ENCODE measurements at places on chromosomes 3 and 15.

DNA sequence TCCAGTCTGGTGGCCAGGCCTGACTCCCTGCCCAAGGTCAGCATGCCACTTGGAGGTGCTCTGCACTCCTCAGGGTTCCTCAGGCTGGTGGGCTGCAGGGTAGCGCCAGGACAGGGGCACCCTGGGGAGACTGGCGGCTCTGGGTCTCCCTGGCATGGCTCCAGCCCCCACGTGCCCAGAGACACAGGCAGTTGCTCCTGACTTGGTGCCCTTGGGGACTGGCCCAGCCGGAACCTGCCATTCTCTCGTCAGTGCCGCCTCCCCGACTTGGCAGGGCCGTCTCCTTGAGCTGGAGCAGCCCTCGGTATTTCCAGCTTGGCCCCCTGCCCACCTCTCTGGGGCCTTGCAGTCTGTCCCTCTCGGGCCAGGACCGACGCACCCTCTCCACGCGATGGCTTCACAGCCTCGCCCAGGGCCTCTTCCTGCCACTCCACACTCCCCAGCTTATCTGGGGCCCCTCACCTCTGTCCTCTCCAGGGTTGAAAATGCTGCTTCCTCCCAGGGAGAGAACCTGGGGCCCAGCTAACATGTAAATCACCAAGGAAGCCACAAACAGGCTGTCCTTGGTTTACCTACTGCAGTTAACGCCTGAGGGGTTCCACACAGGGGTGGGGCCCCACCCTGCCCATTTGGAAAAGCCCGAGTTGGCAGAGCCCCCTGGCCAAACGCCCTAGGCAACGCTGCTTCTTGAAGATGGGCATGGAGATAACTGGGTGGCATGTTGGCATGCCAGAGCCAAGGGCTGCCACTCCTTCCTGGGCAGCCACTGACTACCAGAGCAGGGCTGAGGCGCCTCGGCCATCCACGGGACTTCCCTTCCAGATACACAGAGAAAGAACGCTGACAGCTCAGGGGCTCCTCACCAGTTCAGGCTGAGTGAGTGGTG is 61.4 kb downstream of the SMAD6 start:
- DNase-seq = no peak

DNA sequence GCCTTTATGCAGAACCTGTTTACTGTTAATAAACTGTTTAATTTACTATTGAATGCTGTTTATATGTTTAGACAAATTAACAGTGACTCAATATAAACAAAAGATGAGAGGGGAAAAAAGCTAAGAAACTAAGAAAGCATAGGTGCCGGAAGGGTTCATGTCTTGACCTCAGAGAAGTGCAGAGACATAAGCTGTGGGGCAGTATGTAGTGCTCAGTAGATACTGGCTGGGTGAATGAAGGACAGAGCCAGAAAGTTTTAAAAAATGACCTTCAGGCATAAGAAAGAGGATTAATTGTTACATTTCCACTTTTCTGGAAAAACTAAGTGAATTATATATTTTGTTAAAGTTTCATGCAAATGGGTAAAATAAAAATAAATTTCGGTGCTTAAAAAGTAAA is 14.2 kb downstream of the SERPINI1 start:
- DNase-seq = no peak

- no peak for DNase-seq
Measured at GRCh38 chr15:88497109-88497765, 29.7 kb downstream of the MRPS11 start.

DNA sequence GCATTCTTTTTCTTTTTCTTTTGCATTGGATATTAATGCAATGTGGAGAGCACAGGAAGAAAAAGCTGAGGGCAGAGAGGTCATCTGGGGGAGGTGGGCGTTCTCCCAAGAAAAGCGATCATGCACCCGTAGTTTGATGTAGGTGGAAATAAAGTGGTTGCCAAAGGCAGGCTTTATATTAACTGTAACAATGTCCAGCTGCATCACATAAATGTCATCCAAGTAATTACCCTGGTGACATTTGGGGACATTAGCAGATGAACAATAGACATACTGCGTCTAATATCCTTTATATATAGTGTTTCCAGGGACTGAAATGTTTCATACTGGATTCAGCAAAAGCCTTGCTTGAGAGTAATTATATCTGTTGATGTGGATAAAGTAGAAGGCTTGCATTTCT is 135.5 kb downstream of the CNTN6 start:
- DNase-seq = no peak

GRCh38 chr3:69547461-69547880 is 161.6 kb upstream of the FRMD4B start:
- no peak for DNase-seq

GRCh38 chr3:11591391-11592282 is 52.1 kb downstream of the VGLL4 start:
- DNase-seq = no peak

GRCh38 chr3:58419780-58420507 is 13.7 kb downstream of the PDHB start:
- no peak for DNase-seq

DNA sequence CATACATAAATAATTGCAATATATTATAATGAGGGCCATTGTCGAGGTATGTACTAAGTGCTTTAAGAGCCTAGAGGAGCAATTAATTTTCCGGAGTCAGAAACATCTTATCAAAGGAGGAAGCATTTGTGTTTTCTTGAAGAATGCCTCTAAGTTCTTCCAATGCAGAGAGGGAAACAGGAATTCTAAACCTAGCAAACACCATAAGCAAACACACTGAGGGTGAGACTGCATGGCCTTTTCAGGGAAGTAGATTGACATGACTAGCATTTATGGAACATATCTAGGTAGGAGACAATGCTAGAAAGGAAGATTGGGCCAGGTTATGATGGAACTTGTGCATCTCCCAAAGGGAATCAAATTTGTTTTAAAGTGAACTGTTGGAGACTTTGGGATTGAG is 7.2 kb upstream of the PLCL2 start:
- DNase-seq = no peak

DNA sequence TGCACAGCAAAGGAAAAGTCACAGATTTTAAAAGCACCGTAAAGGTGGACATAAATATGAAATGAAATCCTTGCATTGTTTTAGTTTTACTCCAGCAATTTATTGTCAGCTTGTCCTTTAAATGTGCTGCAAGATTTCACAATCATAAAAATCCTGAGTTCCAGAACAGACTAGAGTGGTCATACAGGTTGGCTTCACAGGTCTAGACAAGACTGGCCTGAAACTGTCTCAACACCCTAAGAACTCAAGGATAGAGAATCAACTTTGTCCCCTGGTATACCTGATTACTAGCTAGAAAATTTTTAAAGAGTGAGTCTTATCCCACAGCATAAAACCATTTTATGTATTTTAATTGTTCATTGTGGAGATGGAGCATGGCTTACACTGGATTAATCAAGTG is 521.7 kb upstream of the MCTP2 start:
- DNase-seq = no peak

DNA sequence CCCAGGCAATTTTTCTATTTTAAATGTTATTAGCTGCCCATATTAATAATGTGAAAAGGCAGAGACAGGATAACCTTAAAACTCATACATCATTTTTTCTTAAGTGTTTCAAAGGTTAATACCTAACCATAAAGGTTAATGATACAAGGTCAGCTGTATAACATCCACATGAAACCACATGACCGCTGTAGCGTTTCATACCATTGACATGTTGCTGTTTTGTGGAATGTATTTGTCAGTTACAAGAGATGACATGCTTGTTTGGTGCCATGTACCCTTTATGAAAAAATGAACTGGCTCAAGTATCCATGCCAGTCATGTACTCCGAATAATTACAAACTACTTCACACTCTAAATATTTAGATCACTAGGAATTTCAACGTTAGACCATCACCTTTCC is 207.4 kb downstream of the FMN1 start:
- no peak for DNase-seq

DNA sequence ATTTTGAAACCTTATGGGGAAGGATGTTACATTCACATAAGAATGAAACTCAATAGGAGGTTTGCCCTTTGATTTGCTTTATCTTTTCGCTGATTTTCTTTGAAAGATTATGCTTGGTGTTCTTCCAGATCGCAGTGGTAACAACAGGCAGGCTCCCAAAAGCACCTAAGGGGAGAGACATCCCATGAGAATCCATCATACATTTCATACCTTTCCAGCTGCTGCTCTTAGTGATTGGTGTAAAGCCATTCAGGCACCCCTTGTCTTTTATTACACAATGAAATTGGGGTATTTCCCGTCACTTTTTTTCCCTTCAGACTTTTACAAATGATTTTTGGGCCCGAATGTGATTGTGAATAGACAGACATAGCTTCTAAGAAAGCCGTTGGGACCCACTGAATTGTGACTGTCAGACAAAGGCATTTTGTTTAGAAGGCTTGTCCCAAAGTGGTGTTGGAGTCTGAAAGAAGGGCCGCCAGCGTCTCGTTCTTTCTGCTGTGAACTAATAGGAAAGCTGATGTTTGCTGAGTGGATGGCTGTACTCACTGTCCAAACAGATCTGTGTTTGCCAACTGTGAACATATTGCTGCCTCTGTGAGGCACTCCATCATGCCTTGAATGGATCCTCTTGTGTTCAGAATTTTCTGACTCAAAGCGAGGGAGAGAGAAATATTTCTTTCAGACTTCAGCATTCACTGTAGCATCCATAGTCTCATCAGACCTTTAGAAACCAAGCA is 164.3 kb downstream of the FNDC3B start:
- no peak for DNase-seq

- no peak for DNase-seq
Measured at GRCh38 chr3:100602506-100603444, 6.6 kb upstream of the ADGRG7 start.

GRCh38 chr3:156705761-156706616 is 31.6 kb downstream of the TIPARP start:
- DNase-seq = no peak

DNA sequence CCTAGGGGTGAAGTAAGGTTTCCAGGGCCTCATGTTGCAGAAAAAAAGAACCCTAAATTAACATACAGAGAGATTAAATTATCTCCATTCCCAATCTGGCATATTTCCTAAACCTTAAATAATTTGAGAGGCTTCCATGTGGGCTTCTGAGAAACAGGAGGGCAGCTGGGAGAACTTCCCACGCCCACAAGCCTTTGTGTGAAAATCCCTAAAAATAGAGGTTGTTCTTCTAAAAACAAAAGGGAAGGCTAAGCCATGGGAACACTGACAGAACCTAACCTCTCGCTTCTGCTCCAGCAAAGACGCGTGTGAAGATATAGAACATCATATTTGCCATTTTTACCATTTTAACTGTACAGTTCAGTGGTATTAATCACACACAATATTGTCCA is 812 bp upstream of the SLC12A8 start:
- DNase-seq = no peak

GRCh38 chr3:44926172-44926571 is 49.8 kb downstream of the ZDHHC3 start:
- no peak for DNase-seq

GRCh38 chr3:106059953-106060517 is 191.2 kb upstream of the CBLB start:
- DNase-seq = no peak

DNA sequence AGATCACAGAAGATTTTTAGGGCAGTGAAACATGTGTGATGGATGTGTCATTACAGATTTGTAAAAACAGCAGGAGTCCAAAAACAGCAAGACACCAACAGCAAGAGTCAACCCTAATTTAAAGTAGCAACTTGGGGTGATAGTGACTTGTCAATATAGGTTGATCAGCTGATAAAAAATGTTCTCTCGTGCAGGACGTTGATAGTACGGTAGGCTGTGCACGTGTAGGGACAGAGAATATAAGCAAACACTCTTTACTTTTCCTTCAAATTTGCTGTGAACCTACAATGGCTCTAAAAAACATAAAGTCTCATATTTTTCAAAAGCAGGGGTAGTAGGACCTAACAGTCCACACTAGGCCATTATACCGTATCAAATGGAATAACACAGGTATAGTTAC is 120.8 kb downstream of the STAG1 start:
- DNase-seq = no peak

GRCh38 chr3:33119891-33120290 is 6.1 kb downstream of the CRTAP start:
- no peak for DNase-seq

GRCh38 chr3:178562143-178562946 is 26.1 kb downstream of the KCNMB2 start:
- DNase-seq = no peak

- no peak for DNase-seq
Measured at GRCh38 chr3:144119633-144120032, 148.0 kb downstream of the DIPK2A start.

- DNase-seq = no peak
Measured at GRCh38 chr3:125552401-125552800, 32.4 kb upstream of the SNX4 start.

DNA sequence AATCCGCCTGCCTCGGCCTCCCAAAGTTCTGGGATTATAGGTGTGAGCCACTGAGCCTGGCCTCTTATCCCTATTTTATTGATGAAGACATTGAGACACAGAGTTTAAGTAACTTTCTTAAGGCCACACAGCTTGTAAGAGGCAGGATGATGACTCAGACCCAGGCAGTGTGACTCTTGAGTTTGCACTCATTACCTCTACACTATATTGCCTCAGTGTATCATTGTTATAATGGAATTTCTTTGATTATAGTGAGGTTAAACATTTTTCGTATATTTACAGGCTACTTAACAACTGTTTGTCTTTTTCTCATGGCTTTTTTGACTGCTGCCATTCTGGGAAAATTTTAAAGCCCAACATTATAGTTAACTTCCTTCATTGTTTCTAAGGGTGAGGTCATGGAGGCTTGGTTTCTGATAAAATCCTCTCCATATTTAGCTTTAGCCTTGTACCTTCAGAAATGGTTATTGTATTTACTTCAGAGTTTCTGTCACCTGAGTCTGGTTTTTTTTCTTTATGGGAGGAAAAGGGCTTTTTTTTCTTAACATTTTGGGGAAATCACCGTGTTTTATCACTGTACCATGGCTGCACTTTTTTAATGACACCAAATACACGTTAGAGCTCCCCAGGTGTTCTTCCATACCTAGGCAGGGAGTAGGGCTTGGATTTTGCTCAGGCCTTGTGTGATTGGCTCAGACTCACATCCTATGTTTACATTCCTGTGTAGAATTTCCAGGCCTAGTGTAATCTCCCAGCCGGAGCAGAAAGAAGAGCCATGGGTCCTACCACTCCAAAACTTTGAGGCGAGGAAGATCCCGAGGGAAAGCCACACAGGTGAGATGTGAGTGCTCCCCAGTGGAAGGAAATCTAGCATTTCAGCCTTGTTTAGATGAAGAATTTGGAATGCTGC is 6.3 kb downstream of the ZNF774 start:
- no peak for DNase-seq

DNA sequence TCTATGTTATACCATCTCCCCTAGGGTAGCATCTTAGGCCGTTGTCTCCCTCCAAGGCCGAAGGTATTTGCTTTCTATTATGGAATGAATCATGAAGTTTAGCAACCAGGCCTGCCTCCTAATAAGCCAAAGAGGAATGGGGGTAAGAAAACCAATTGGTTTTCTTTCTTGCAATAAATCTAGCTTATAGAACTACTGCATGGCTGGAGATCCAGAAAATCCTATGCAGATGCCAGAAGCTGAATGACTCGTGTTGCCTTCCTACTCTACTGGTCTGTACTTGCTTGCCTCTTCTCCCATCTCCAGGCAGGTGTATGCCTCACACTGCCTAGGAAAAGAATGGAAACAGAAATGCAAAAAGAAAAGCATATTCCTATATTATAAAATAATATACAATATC is 31.1 kb upstream of the IL16 start:
- no peak for DNase-seq
